ENCODE measurements at places on chromosomes 16 and 17. TPM values are rescaled to one million over a fixed set of nuclear protein-coding genes. Genes with fewer than 3 reads are reported as not detected.

The GLP2R gene
- total RNA-seq = not detected

- H3K27me3 ChIP-seq = no peaks in the 10 kb centered on the region
- no peaks in the 10 kb centered on the region for H3K4me1 ChIP-seq
- no peak for DNase-seq
- H3K36me3 ChIP-seq = no peaks in the 10 kb centered on the region
- no peak overlapping the region for H3K27ac ChIP-seq
Observed at GRCh38 chr17:9408868-9409829, 166.5 kb downstream of the STX8 start.

GRCh38 chr17:48244121-48244711 is 136.7 kb downstream of the SNX11 start:
- DNase-seq = no peak
- no peaks in the 10 kb centered on the region for H3K27me3 ChIP-seq
- H3K36me3 ChIP-seq = no peaks in the 10 kb centered on the region
- H3K4me1 ChIP-seq = peaks cover 70% of the 10 kb centered on the region
- no peak overlapping the region for H3K4me3 ChIP-seq
- H3K27ac ChIP-seq = peak overlapping the region; percentile 0

DNA sequence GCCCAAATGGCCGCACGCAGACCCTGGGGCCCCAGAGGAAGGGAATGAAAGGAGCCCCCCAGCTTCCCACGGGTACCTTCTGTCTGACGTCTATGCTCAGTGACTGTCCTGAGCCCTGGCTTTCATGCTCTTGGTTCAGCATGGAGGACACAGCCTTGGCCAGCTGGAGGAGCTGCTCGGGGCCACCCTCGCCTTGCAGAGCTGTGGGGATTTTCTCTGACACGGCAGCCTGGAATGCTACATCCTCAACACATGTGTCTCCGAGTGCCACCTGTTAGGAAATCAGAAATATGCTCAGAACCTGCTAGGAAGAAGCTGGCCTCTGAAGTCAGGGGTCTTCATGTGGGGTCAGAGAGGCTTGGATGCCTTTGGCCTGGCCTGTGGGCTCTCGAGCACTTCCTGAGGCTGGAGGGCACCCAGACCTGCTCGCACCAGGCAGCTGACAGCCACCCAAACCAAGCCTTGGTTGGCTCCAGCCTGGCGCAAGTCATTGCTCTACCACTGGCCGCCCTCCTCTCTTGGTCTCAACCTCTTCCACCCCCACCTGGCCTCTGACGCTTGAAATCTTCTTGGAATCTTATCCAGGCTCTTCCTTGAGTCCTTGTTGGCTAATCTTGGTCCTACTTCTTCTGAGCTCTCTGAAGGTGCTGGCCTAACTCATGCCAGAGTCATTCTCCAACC is 63.7 kb upstream of the BCO1 start:
- no peak for DNase-seq
- no peaks in the 10 kb centered on the region for H3K4me1 ChIP-seq
- no peaks in the 10 kb centered on the region for H3K36me3 ChIP-seq
- H3K27ac ChIP-seq = no peak overlapping the region
- no peak overlapping the region for H3K4me3 ChIP-seq
- H3K27me3 ChIP-seq = peaks cover 4% of the 10 kb centered on the region

- DNase-seq = no peak
- H3K36me3 ChIP-seq = no peaks in the 10 kb centered on the region
- H3K4me3 ChIP-seq = no peak overlapping the region
- peaks cover 5% of the 10 kb centered on the region for H3K27me3 ChIP-seq
- peaks cover 3% of the 10 kb centered on the region for H3K4me1 ChIP-seq
Observed at GRCh38 chr16:19186408-19186807, 18.4 kb downstream of the SYT17 start.

DNA sequence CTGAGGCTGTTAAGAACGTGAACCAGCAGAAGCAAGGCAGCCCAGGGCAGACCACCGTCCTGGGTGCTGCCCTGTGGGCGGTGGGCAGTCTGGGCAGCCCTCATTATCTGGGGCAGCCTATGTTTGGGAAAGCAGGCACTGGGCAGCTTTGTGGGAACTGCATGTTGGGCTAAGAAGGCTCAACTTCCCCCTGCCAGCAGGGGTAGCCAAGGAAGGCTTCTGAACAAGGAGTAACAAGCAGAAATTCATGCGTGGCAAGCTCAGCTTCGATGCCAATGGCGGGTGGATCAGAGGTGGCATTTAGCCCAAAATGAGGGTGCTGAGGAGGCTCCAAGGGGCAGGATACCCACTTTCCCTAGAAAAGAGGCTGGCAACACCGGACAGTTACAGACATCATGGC is 42.7 kb upstream of the METRNL start:
- H3K36me3 ChIP-seq = peaks cover 45% of the 10 kb centered on the region
- H3K4me1 ChIP-seq = no peaks in the 10 kb centered on the region
- no peak for DNase-seq
- no peak overlapping the region for H3K4me3 ChIP-seq

DNA sequence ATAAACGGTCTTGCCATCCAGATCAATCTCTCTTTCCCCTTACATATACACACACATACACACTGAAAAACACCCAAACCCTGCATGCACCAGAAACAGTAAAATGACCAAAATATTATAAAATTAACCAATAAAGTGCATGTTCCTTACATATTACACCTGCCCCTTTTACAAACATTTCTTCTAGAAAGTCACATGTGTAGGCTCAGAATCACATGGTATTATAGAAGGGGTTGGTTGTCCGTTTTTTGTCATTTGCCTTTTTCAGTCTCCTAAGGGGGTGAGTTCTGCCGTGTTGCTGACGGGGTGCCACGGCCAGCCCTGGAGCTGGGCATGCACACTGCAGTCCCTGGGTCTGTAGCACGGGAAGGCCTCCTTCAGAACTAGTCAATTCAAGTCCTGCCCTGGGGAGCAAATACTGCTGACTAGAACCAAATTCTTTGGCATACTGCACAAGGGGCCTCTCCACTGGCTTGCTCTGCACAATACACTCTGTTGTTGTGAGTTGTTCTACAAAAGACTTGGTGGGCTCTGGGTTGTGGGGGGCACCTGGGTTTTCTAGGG is 8.0 kb upstream of the CORO6 start:
- peaks cover 39% of the 10 kb centered on the region for H3K4me1 ChIP-seq
- no peak overlapping the region for H3K4me3 ChIP-seq
- no peak for DNase-seq
- H3K27ac ChIP-seq = no peak overlapping the region

All from activated CD4-positive, alpha-beta memory T cell treated with anti-CD3 and anti-CD28 coated beads for 36 hours (primary cell).